Umbilical cord (tissue), 2 donors: ENCODE measurements at places on chromosomes 3 and 15.
A peak's percentile ranks its signal among the peaks of the same experiment; 100 is the strongest.

GRCh38 chr3:111723293-111724215, 128.4 kb upstream of the ZBED2 start:
- no peak for DNase-seq

- peak; percentile 89 for DNase-seq
Observed at GRCh38 chr3:110900576-110900975, 171.0 kb upstream of the NECTIN3 start.

DNA sequence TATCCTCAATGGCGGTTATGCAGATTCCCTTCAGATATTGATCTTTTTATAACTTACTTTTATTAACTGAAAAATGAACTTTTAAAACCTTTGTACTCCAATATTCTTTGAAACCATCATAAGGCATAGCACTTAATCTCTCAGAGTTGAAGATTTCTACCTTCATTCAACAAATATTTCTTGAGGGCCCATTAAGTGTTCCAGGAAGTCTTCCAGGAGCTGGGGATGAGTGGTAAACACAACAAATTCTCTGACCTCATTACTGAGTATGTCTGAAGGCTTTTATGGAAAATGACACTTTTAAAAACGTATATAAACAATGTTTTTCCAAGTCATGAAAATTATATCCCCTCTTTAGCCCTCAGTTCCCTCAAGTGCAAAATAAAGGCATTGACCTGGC, 575.3 kb upstream of the IL12A start:
- DNase-seq = no peak

GRCh38 chr3:87201727-87202126, 25.4 kb upstream of the CHMP2B start:
- DNase-seq = no peak

DNA sequence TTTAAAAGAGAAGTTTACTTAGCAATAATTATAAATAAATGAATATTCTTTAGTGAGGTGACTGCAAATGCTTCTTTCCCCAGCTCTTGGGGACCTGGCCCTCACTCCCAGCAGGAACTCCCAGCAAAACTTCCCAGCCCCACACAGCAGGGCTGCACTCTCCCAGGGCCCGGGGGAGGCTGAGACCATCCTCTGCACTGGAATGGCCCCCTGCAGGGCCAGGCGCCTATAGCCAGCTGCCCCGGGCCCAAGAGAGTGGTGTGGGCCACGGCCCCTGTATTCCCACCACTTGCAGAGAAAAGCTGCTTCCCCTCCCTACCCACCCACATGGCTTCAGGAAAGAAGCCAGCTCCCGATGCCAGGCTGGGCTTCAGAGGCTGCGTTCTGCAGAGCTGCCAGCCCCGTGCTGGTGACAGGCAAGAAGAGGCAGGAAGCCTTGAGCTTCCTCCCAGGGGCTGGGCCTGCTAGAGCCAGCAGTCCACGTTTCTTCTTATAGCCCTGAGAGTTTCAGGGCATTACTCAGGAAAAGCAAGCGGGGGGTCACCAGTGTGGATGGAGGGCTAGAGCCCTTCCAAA, 20.0 kb downstream of the IDH2 start:
- no peak for DNase-seq

- DNase-seq = no peak
Observed at GRCh38 chr3:8793242-8793641, 23.8 kb upstream of the OXTR start.

DNA sequence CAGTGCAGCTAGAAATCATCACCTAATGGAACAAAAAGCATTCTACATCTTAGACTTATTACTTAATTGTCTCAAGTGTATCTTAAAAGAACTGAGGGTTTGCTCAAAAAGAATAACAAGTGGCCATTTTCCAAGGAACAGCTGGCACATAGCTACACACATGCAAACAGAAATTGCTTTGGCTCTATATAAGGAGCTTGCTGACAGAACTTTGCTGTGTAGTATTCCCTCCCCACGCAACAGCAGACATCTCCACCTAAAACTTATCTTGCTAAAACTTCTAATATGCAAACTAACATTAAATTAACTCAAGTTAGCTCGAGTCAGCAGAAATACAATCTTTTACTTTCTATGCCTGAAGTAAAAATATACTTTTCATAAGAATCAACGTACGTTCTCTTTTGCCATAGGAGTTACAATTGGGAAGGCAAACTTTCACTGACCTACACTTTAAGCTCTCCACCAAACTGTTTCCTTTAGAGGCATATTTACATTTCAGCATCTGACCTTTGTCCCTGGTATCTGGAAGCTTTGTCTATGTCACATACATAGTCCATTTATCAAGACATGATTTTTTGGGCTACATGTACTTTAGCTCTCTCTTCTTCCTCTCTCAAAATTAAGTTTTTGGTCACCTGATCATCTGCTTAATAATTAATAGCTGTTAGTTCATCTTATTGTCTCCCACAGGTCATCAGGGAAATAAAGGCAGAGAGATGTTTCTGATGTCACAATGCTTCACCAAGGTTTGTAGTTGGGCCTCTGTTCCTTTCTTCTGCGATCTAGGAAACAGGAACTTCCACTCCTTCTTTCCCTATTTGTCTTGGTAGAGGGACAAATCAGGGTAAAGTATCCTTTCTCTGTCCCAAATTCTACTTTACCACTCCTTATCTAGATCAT, 163.4 kb upstream of the AGTR1 start:
- DNase-seq = no peak

GRCh38 chr3:120280026-120280425, 5.0 kb downstream of the GPR156 start:
- no peak for DNase-seq

DNA sequence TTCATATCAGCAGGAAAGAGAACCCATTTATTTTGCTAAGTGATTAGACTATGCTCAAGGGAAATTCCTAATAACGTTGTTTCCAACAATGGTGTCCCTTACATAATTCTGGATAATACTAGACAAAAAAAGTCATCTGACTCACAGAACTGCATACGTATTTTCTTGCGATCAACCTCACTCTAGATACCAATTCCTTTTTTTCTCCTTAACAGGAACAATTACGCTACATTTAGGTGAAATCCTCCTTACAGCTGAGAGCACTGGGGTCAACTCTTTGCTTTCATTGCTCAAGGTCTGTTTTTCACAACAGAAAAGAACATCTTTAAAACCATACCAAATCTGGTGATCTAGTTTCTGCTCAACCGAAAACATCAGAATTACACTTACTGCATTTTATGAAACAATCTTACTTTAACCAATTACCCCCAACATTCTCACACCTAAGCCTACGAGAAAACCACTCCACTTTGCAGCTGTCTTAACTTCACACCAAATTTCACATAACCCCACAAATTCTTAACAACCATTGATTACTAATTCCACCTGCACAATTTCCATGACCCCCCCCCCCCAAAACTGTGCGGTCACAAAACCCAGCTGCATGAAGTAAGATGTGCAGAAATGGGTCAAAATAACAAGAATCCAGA, 61.2 kb upstream of the ICE2 start:
- DNase-seq = no peak

DNA sequence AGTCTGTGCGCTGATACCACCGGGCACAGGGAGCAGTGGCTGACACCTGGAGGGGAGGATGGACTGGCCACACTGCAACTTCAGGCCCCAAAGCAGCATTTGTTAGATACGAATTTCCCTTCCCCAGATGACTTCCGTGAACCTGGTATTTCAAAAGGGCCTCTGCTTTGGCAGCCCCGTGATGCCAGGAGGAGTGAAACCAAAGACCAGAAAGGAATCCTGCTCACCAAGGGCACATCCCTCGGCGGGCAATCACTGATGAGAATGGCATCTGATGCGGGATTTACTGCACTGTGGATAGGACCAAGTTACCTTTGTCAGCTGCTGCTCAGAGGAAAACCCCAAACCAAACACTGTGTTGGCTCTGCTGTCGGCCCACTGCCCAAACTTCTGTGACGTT, 65.5 kb downstream of the WHAMM start:
- no peak for DNase-seq

DNA sequence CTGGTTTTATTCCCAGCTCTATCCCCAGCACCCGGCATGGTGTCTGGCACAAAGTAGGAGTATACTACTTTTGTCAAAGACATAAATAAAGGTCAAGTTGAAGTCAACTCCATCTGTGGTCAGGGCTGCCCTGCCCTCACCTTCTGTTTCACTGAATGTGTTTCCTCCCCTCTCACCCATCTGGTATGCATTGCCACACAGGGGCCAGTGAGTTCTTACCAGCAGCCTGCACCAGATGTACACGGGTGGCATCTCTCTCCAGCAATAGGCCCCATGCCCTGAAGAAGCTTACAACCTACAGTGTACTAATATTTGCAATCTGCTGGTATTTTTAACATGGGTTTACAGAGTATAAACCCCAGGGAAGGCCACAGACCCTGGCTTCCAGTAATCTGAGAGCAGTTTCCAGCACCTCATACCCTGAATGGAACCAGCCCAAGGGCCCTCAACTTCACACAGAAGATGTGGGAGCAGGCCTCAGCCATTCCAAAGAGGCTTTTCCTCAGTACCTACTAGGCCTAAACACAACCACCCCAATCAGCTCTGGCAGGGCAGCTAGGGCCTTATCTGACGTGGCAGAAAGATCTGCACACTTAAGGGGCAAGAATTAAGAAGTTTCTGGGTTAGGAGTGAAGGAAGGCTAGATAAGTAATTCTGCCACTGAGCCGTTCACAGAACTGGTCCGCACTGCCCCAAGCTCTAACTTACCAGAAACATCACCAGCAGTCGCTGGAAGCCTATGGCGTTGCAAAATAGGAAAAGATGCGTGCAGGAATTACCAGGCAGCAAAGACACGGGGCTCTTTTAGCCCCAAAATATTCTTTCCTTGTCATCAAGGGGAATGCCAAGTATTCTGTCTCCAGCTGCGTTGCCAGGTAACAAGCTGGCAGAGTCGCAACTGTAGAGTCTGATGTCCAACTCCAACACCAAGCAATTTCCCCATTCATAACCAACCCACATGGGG, 2.1 kb downstream of the IDH2 start:
- peak; percentile 60 for DNase-seq

GRCh38 chr3:53129344-53129743, 891 bp downstream of the RFT1 start:
- no peak for DNase-seq

GRCh38 chr3:126146034-126146433, 34.4 kb downstream of the ALDH1L1 start:
- DNase-seq = no peak

GRCh38 chr15:68930268-68931022, at the start of gene SPESP1:
Gene SPESP1, plus strand, starts transcription at chr15:68930525. Its CDS starts 129 bp downstream, at chr15:68930654.
- DNase-seq = peak; percentile 38

GRCh38 chr15:43878446-43878845, 51.6 kb downstream of the WDR76 start:
- no peak for DNase-seq

GRCh38 chr15:63719281-63719680, 114.5 kb downstream of the HERC1 start:
- no peak for DNase-seq

GRCh38 chr3:7536921-7537320, 676.0 kb downstream of the GRM7 start:
- no peak for DNase-seq

GRCh38 chr3:127059072-127059471, 76.2 kb downstream of the PLXNA1 start:
- DNase-seq = no peak

GRCh38 chr3:42589382-42590109, 1.1 kb upstream of the SS18L2 start:
- DNase-seq = no peak

- no peak for DNase-seq
Observed at GRCh38 chr3:127438371-127438770, 150.5 kb upstream of the PRR20G start.

DNA sequence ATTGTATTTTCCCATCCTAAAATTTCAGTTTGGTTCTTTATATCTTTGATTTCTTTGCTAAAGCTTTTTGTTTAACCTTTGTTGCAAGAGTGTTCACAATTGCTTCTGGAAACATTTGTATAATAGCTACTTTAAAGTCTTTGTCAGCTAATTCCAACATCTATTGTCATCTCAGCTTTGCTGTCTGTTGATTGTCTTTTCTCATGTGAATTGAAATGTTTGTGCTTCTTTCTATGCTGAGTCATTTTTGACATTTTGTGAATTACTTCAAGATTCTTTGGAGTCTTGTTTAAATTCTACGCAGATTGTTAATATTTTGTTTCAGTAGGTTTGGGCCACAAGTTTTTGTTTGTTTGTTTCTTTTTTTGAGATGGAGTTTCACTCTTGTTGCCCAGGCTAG, 73.2 kb downstream of the SUCNR1 start:
- DNase-seq = no peak

DNA sequence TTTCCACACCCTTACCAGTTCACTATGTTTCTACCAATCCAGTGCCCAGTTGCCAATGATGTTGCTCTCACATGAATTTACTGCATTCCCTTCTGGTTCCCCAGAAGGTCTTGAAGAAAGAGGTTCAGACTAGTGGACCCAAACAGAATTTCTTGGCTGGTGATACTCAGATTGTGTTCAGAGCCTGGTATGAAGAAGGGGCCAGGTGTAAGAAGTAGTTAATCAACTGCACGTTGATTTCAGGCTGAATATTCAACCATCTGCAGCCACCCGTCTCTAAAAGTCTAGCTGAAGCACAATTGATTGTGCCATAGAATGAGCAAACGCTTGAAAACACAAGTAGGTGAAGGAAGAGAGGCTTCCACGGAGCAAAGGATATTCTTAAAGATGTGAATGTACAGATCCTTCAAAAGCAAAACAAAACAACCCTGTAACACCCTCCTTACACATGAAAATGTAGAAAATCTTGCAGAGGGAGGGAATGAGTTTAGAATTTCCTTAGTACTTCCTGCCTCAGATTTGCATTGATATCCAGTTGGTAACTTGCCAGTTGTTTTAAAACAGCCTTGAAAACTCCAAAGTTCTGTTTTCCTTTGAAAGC, 4.7 kb downstream of the RBMS3 start:
- peak; percentile 72 for DNase-seq
